T-helper 9 cell (primary cell): ENCODE measurements at places on chromosomes 6 and 20.

DNA sequence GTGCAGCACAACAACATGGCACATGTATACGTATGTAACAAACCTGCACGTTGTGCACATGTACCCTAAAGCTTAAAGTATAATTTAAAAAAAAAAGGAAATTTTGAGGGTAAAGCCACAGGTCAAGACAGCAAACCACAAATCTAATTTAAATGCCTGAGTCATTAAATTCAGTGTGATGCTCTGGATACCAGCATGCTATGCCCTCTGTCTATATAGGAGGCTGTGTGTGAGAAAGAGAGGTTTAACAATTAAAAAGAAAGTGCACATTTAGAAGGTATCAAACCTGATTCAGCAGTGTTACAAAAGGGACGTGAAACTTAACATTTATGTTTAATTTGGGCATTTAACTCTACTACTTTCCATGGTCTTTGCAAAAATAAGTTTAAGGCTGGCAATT lies 276.3 kb downstream of the ADGRB3 start:
- DNase-seq, result no peak

- DNase-seq, result no peak
Measured at GRCh38 chr6:91185072-91185471, 598.2 kb upstream of the MAP3K7 start.

DNA sequence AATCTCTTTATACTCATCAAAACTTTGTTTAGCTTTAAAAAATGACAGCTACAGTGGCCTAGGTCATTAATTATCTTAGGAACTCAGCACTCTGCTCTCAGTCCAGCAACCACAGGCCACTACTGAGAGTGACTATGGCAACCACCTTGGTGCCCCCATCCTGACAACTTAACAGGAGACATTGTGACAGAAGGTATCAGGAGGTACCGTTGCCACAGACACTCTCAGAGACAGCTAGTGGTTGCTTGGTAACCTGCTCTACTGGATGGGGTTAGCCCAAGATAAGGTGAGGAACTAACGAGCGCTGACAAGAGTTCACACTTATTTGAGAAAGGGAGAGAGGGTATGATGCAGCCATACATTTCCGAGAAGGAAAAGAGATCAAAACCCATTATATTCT lies 76.1 kb upstream of the TFAP2D start:
- no peak for DNase-seq

GRCh38 chr20:48416002-48416401 lies 411.8 kb downstream of the PREX1 start:
- DNase-seq, result no peak

- DNase-seq, result no peak
Measured at GRCh38 chr6:143676437-143677045, 1.2 kb upstream of the PHACTR2 start.

GRCh38 chr6:109050447-109051102 lies 44.1 kb downstream of the SESN1 start:
- no peak for DNase-seq

GRCh38 chr20:58402305-58402704 lies 13.3 kb downstream of the VAPB start:
- DNase-seq, result no peak

DNA sequence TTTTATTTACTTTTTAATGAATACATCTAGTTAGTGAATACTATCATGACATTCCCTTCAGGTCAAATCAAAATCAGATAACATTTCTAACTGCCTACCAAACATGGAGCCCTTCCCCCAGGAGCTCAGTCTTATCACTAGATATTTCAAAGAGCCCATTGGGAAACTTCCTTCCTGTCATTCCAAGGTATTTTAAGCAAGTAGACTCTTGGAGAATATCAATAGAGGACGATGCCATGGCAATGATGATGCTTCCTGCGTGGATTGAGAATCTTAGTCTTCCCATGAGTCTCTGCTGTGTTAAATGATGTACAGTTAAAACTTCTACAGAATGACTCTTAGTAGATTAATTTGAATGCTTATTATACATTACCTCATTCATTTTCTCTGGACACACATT lies 384.9 kb downstream of the CENPW start:
- no peak for DNase-seq

DNA sequence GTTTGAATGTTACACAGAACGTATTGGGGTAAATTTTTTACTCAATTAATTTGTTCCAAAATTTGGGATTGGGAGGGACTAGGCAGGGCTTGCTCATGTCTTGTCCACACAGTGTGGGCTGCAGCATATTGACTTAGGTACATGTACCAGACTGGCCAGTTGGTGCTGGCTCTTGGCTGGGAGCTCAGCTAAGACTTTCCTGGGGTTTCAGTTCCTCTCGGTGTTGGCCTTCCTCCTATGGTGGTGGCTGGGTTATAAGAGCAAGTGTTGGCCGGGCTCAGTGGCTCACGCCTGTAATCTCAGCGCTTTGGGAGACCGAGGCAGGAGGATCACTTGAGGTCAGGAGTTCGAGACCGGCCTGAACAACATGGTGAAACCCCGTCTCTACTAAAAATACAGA lies 4.9 kb downstream of the CENPQ start:
- DNase-seq, result no peak

GRCh38 chr6:152952045-152952444 lies 30.8 kb downstream of the FBXO5 start:
- no peak for DNase-seq

DNA sequence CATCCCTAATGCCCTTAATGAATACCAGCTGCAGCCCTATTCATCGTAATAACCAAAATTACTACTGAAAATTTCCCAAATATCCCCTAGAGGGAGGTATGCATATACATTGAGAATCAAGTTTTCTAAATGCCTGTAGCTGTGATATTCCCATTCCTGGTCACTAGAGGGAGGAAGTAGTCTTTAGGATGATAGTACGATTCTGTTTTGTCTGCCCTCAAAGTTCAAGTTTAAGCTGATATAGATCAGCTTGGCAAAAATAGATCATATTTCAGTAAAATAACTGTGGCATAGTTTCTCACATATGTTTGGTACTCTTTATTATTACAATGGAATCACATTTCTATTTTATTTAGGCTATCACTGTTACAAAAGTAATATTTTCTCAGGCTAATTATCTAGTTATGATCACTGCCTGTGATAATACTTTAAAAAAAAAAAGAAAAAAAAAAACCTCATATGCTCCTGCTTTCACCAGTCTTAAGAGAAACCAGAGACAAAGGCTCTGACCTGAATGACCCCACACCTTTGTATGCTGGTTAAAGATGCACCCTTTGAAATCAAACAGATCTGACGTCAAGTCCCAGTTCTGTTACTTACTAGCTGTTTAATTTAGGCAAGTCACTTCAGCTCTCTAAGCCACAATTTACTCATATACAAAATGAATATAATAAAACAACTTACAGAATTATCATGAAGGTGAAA lies 11.0 kb downstream of the TSPYL1 start:
- no peak for DNase-seq

DNA sequence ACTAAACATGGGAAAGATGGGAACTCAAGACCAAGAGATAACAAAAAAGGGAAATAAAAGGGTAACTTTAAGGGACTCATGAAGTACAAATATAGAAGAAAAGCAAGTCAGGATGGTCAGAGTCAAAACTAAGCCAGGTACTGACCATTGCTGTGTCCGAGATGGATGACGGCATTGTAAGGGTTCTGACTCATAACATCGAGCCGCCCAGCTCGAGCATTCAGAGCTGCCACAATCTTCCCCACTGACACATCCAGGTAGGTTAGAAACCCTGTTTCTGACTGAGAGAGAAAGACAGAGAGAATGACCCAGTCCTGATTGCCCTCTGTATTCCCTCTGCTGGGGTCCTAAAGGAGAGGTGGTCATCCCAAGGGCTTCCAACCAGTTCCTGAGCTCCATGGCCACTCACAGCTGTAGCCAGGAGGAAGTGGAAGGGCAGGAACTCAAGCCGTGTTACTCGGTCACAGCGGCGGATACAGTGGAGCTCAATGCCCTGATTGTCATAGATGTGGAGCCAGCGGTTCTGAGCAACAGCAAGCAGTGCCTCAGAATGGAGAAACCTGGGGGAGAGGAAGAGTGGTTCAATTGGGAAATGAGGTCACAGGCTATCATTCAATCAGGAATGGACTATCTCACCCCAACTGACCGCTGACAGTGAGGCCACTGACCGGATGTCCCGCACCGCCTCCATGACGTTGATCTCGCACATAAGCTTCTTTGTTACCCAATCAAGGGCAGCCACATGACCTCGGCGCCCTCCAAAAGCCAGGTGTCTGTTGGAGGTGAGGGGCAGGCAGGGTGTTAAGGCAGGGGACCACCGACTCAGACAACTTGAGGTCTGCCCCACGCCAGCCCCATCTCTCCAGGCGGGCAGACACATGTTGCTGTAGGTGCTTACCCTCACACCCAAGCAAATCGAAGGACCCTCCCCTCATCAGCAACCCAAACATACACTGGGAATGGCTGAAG lies 1.8 kb downstream of the WDR46 start:
- DNase-seq, result no peak

- no peak for DNase-seq
Measured at GRCh38 chr20:37454636-37455385, 66.2 kb upstream of the NNAT start.

GRCh38 chr6:83592770-83593394 lies 80.5 kb downstream of the PRSS35 start:
- DNase-seq, result no peak

GRCh38 chr6:139126931-139127330 lies 7.9 kb upstream of the HECA start:
- no peak for DNase-seq

DNA sequence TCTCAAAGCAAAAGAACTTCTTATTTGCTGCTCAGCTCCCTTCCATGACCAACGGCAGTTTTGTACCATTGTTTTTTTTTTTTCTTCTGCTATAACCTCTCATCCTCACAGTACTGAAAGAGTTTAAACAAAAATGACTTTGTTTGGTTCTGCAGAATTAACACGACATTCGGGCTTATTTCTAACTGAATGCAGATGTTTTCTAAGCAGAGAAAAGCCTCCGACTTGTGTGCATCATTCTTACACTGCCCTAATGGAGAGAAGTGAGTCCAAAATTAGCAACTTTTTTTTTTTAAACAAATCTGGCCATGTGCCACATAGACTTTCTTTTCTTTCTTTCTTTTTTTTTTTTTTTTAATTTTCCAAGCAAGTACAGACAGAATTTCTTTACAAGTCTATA lies 382.7 kb downstream of the HDGFL1 start:
- no peak for DNase-seq

DNA sequence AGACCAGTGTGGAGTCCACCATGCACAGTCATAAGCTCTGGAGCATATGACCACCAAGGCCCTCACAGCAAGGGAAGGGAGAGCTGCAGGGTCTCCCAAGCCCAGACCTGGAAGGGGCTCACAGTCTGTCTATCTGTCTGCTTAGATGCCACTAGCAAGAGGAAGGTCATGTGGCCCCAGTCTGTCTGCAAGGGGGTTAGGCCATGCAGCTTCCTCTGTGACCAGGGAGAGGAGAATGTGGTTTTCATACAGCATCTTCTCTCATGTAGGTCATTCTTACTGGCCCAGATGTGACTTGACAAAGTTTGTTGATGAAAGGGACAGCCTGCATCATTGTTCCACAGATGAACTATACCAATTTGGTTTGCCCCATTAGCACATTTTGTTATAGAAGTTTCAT lies 260.8 kb downstream of the FARS2 start:
- DNase-seq, result no peak

DNA sequence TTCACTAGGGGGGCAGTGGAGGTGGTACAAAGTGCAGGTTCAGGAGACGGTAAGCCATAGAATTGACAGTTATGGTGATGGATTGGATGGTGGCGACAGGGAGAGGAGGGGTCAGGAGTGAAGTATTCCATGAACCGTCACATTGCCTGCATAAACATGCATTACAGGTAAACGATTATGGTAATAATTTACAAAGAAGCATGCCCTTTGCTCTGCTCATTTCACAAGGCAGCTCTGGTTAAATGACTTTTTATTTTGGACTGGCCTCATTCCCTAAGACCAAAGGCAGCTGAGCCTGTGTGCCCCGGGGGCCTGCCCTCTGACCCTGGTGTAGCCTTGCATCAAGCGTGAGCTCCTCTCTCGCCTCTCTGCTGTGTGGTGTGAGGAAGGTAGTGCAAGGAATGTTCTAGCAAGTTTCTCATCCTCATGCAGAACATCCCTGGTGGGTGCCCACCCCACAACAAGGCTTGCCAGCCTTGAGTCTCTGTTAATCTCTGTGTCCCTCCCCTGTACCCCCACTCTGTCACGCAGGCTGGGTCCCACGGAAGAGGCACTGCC lies 59.0 kb downstream of the PPP1R14C start:
- DNase-seq, result no peak

DNA sequence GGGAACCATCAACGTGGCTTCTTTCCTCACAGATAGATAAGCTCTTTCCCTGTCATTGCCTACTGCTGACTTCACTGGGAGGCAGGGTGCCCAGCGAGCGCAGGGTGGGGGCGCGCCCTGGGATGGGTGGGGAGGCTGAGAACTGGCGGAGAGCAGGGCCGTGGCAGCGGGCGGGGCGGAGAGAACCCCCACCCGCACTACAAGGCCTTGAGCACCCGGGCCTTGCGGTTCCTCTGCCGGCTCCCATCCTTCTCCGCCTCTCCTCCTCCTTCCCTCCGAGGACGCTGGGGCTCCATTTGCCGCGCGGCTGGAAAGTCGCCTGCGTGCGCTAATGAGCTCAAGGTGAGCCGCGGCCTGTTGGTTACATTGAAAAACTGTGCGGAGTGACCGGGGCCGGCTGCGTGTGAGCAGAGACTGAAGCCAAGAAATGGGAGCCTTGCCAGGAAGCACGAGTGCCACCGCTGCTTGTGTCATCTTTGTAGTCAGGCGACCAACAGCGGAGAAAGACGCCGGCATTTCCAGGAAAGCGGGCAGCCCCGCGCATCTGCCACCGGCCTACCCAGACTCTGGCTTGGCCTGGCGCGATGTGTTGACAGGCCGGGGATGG lies 963.5 kb upstream of the SLC35B3 start:
- no peak for DNase-seq

DNA sequence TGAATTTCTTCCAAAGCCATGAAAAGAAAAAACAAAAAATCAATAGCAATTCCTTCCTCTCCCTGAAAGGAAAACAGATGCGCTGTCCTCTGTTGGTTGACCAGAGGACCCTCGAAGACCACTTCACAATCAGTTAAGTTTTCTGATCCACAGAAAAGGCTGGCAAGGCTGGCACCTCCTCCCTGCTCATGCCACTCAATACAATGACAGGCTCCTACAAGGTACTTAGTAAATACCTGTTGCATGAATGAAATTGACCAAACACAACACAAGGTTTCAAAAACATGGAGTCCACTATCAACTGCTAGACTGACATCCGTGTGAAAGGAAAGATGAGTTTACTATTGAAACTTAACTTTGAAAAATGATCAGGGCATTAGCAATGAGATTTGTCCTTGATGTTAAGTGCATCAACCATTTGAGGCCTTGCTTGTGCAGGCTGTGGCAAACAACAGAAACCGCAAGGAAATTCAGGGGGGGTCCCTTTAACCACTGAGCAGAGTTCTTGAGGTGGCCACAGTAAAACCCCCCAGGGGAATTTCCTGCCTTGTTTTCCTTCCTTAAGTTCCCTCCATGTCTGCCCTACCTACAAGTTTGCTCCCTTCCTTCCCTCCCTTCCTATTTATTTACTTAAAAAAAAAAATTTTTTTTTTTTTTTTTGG lies 27.9 kb upstream of the RTF2 start:
- DNase-seq, result peak; percentile 35

GRCh38 chr20:41030531-41031242 lies 2.1 kb downstream of the TOP1 start:
- DNase-seq, result no peak

GRCh38 chr6:152048921-152049320 lies 241.4 kb downstream of the ESR1 start:
- no peak for DNase-seq
